ENCODE measurements at places on chromosomes 12 and 14. TPM values are rescaled to one million over a fixed set of nuclear protein-coding genes. Genes with fewer than 3 reads are reported as not detected.

The TSPAN19 gene
- not detected for total RNA-seq

The RAPGEF3 gene
- total RNA-seq = 0.65 TPM

The INHBC gene
- 0.18 TPM for total RNA-seq

The NEUROD4 gene
- not detected for total RNA-seq

The TULP3 gene
- total RNA-seq = 11.1 TPM

The LRIG3 gene
- total RNA-seq = not detected

The TMCC3 gene
- 0.18 TPM for total RNA-seq

The PROX2 gene
- total RNA-seq = 0.52 TPM

The PAPLN gene
- 0.11 TPM for total RNA-seq

The NFE2 gene
- not detected for total RNA-seq

The KRT82 gene
- total RNA-seq = not detected

The OR6S1 gene
- total RNA-seq = not detected

The LMO3 gene
- not detected for total RNA-seq

The OTOGL gene
- not detected for total RNA-seq

The NOXRED1 gene
- total RNA-seq = 1.6 TPM

The CLEC2B gene
- 85.1 TPM for total RNA-seq
